ENCODE measurements at places on chromosomes 5 and 9.

DNA sequence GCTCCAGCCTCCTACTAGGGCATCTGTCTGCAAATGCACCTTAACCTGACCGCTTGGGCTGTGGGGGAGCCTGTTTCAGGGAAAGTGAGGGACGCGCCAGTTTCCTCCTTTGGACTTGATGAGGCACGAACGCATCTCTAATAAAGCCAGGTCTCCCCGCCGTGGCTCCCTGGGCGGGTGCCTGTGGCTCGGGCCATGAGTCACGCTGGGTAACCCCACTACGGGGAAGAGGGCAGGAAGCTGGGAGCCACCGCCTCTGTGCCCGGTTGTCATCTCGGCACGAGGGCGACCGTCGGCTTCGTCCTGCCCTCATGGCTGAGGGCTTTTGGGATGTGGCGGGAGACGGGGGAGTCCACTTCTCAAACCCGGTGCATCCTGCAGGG lies 12.1 kb downstream of the NOTCH1 start:
- DNase-seq: no peak

GRCh38 chr5:84088996-84089395 lies 295.7 kb downstream of the EDIL3 start:
- no peak for DNase-seq

GRCh38 chr9:134892221-134892620 lies 11.6 kb downstream of the FCN2 start:
- DNase-seq: no peak

- no peak for DNase-seq
These were observed 60.7 kb upstream of the NIPBL start for GRCh38 chr5:36815871-36816270.

GRCh38 chr9:91515074-91515687 lies 91.5 kb upstream of the NFIL3 start:
- no peak for DNase-seq

Data from sigmoid colon (tissue), 7 donors.